ENCODE measurements at places on chromosomes 11 and 22.

GRCh38 chr11:120883404-120884080 lies 140.4 kb upstream of the TBCEL start:
- no peak for DNase-seq

GRCh38 chr11:3826721-3827120 lies 14.0 kb downstream of the RHOG start:
- no peak for DNase-seq

DNA sequence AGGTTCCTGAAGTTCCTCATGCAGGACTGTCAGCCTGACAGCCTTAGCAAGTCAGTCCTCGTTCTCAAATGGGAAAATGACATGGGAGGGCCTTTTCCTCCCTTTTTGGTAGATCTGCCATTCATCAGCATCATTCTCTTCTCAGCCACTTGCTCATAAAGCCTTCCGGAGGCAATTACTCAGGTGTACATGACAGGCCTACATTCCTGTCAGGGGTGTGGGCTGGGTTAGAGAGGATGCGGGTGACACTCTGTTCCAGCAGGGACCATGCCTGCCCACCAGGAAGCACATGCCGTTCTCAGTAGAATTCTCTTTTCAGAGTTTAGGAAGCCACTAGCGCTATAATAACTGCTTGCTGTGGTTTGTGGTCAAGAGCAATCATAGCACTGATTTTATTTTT lies 24.2 kb upstream of the ANKK1 start:
- no peak for DNase-seq

DNA sequence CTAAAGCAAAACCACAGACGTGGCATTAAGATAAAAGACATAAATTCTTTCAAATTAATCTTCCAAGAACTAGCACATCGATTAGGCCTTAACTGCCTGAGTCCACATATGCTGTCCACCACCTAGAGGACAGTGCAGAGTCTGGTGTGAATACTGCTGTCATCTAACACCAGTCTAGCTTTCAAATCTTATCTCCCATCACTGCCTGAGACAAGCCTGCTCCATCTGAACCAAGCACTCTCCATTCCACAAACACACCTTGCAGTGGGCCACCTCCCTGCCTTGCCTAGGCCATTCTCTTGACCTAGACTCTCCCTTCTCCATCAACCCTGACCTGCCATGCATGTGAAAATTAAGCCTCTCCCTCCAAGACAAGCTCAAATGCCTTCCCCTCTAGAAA lies 129.5 kb upstream of the PITPNB start:
- DNase-seq: no peak

DNA sequence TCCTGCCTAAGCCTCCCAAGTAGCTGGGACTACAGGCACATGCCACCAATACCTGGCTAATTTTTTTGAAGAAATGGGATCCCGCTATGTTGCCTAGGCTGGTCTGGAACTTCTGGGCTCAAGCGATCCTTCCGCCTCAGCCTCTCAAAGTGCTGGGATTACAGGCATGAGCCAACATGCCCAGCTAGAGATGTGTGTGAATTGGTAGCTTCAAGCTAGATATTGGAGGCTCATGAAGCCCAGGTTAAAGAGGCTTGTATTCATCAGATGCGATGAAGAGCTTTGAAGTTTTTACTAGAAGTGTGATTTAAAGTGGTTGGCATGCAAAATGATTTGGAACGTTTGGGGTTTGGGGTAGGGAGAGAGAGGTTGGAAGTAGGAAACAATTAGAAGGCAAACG lies 19.6 kb downstream of the NF2 start:
- no peak for DNase-seq

GRCh38 chr11:15744693-15745092 lies 611.7 kb downstream of the SOX6 start:
- DNase-seq: no peak

- DNase-seq: no peak
Observed at GRCh38 chr11:61347916-61348461, 13.7 kb downstream of the CYB561A3 start.

DNA sequence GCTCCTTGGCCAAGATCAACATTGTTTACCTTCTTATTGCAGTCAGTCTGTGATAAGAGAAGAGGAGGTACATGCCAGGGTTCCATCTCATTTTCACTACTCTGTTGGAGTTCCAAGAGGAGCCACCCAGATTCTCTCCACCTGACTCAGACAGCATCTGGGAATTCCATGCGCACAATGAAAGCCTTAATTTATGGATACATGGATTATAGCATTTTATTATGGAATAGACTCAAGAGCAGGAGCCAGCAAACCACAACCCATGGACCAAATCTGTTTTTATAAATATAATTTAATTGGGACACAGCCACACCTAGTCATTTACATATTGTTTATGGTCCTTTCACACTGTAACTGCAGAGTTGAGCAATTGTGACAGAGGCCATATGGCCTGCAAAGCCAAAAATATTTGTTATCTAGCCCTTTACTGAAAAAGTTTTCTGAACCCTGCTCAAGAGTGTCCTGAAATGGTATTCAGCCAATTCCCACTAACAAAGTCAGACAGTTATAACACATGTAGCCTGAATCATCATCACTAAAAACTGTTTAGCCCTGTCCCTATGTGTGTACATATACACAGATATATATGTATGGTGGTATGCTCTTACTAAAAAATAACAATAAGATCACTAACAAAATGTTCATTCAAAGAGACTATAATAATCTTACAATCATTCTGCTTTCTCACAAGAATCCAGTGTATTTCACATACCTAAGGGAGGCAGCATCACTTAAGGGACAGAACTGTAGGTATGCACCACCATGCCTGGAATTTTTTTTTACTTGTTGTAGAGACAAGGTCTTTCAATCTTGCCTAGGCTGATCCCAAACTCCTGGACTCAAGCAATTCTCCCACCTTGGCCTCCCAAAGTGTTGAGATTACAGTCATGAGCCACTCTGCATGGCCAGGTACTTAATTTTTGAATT lies 104.5 kb upstream of the TEAD1 start:
- no peak for DNase-seq

GRCh38 chr11:44750551-44751465 lies 24.0 kb downstream of the TSPAN18 start:
- no peak for DNase-seq

- DNase-seq: no peak
Observed at GRCh38 chr11:131666006-131666405, 295.6 kb downstream of the NTM start.

- DNase-seq: peak; percentile 99
Observed at GRCh38 chr11:76444384-76445120, at the start of gene EMSY. TSS of gene EMSY (plus strand) at chr11:76445018. CDS start at chr11:76446939, 1,921 bp downstream.

DNA sequence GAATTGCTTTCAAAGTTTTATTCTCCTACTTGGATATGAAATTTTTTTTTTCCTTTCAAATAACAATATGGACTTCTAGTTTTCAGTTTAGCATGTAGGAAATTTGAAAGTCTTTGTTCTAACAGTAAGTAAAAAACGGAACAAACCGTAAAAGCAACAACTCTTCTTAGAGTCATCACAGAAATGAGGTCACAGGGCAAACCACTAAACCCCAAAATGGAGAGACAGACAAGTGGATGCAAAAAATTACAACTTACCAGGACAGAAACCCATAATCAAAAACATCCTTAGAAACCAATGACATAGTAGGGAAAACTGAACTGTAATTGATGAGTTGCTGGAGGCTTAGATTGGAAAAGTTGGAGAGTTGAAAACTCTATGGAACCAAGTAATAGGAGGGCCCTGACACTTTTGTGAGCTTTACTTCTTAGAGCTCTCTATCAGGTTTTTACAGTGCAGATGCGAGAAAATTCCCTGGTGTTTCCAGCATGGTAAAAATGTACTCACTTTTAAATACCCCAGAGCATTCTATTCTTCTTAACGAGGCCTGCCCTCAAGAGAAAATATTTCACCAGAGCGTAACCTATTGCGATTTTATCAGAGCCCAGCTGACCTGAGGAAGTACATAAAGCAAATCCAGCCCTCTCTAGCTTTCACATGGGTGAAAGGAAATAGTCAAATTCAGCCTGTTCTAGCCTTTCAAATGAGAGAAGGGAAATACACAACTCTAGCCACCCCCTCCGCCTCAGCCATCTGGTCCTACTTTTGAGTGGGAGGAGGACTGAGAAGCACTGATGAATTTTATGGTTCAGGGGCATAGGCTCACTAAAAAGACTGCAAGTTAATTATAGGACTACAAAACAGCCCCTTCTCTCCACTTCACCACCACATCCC lies 39.1 kb downstream of the CASP12 start:
- DNase-seq: no peak

DNA sequence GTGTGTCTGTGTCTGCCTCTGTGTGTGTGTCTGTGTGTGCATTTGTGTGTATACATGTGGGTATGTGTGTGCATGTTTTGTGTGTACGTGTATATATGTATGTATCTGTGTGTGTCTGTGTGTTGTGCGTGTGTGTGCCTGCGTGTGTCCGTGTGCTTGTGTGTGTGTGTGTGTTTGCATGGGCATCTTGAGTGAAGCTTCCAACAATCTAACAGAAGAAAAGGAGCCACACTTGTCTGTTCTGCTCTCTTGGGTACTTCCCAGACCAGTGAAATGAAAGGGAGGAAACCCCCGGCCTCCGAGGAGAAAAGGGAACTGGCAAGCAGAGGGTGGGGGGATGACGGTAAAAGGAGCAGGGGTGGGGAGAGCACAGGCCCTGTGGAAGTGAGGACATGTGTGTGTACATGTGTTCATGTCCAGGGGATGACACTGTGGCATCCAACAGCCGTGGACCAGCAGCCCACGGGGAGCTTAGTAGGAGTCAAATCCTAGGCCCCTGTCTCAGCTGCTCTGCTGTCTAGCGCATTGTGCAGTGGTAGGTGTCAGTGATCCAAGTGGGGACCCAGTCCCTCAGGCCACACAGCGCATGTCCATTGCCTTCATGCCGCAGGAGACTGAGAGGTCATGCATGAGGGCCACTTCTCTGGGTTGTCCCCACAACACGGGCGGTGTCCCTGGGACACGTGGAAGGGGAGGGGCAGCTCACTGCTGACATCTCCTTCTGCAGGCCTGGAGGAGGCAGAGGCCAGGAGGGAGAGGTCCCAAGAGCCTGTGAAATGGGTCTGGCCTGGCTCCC lies 8.1 kb downstream of the CSF2RB start:
- DNase-seq: no peak

DNA sequence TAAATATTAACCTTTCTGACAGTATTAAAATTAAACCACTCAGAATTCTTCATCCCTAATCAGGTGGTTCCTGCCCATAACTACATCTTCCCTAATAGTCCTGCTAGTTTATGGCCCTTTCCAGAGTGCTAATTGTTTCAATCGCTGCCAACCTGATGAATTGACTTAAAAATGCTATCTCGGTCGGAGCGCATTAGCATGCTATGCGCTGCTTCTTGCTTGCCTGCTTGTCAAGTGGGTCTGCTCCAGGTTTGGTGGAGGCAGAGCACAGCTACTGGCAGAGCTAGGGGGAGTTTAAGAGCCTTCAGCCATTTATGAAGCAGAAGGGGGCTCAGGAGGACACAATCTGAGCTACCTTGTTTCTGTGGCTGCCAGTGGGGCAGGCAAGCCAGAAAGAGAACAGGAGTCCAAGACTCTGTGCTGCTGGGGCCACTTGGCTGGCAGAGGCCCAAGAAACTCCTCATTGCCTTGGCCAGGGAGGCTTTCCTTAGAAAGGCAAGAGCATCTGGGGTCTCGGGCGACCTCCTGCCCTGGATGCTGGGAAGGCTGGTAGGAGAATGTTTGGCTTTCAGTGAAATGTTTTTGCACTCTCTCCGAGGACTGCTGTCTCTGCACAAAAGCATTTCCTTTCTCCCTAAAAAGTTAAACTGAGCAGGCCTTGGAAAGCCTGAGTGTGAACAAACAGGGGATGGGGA lies 62.1 kb upstream of the PHOX2A start:
- DNase-seq: no peak

DNA sequence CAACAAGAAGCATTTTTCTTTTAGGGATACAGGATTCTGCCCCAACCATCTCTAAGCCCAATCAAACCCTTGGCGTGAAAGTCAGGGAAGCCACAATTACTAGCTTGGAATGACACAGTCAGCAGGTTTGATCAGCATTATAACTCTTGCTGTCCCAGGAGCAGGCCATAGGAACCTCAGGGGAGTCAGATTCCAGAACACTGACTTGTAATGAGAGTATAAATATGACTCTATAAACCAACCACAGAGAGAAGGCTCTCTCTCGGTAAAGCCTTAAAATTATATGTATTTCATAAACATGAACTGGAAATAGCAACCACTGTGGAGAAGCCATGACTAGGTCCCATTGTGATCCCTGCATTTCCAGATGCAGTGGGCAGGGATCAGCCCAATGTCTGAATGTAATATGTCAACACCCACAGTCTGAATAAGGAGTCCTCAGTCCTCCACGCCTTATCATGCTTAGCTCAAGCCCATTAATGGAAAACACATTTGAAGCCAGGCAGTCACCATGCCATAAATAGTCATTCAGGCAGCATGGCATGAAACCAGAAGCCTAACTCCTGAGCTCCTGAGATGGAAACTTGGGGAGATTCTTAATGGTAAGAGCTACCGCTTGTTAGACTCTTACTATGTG lies 99.1 kb upstream of the MTNR1B start:
- DNase-seq: no peak

GRCh38 chr11:35974882-35975589 lies 31.2 kb downstream of the LDLRAD3 start:
- DNase-seq: no peak

DNA sequence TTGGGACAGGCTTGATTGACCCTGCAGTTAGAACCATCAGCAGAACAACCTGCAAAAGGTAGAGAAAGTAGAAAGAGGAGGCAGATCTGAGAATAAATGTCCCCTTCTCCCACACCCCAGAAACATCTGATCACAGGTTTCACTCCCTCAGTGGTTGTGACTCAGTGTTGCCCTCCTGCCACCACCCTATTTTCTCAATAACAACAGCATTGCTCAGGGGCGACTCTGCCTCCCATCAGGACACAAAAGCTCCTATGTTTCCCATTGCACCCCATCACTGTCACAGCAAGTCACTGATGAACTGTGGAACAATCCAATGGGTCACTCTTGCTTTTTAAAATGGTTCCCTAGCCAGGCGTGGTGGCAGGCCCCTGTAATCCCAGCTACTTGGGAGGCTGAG lies 110.2 kb downstream of the RASSF10 start:
- DNase-seq: no peak

- no peak for DNase-seq
Observed at GRCh38 chr11:63549411-63549810, 12.8 kb downstream of the PLAAT4 start.

DNA sequence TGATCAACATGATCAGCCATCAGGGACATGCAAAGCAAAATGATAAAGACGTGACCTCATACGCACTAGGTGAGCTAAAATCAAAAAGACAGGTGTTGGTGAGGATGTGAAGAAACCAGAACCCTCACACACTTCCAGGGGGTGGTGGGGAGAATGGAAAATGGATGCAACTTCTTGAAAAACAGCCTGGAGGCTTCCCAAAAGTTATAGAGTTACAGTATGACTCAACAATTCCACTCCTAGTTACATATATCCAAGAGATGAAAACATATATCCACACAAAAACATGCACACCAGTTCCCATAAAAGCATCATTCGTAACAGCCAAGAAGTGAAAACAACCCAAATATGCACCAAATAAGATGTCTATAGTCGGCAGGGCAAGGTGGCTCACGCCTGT lies 42.1 kb upstream of the APLNR start:
- no peak for DNase-seq

DNA sequence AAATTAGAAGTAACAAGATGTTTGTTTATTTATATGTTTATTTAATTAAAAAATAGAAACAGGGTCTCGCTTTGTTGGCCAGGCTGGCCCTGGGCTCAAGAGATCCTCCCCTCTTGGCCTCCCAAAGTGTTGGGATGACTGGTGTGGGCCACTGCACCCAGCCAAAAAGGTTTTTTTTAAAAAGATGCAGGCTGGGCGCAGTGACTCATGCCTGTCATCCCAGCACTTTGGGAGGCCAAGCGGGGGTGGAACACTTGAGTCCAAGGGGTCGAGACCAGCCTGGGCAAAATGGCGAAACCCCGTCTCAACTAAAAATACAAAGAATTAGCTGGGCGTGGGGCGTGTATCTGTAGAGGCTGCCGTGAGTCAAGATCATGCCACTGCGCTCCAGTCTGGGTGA lies 13.4 kb downstream of the DRD4 start:
- no peak for DNase-seq
